ENCODE measurements at places on chromosomes 12 and 14. TPM values are rescaled to one million over a fixed set of nuclear protein-coding genes. Genes with fewer than 3 reads are reported as not detected.

Gene BATF
- total RNA-seq = not detected

Gene FLVCR2
- total RNA-seq = not detected

Gene YY1
- 60.6 TPM for total RNA-seq

- no peak for DNase-seq
These were observed at the start of gene OASL for GRCh38 chr12:121038861-121039668. Gene OASL (minus strand): TSS chr12:121039246. CDS start chr12:121038971, 275 bp downstream.

DNA sequence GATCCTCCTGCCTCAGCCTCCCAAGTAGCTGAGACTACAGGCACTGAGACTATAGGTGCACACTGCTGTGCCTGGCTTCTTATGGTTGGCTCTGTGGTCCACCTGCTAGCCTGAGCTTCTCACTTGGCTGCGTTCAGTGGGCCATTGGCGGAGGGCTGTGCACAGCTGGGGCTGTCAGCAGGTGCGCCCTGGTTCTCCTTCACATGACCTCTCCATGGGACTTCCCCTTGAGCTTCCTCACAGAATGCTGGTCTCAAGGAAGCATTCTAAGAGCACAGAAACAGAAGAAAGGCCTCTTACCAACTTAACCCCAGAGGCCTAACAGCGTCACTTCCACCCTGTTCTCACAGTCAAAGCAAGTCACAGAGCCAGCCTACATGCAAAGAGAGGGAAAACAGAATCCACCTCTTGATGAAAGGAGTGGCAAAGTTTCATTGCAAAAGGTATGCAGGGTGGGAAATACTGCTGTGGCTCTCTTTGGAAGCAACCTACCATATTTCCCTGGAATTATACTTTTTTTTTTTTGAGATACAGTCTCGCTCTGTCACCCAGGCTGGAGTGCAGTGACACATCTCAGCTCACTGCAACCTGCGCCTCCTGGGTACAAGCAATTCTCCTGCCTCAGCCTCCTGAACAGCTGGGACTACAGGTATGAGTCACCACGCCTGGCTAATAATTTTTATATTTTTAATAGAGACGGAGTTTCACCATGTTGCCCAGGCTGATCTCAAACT lies 9.3 kb downstream of the RILPL2 start:
- DNase-seq = no peak

GRCh38 chr12:53734425-53734824 lies 7.2 kb upstream of the CALCOCO1 start:
- DNase-seq = no peak

- DNase-seq = no peak
These were observed 14.6 kb downstream of the MEG3 start for GRCh38 chr14:100840286-100841065.
